Large intestine (tissue), 12 donors: ENCODE measurements at places on chromosomes 12 and 14. TPM values are rescaled to one million over a fixed set of nuclear protein-coding genes. Genes with fewer than 3 reads are reported as not detected.

DNA sequence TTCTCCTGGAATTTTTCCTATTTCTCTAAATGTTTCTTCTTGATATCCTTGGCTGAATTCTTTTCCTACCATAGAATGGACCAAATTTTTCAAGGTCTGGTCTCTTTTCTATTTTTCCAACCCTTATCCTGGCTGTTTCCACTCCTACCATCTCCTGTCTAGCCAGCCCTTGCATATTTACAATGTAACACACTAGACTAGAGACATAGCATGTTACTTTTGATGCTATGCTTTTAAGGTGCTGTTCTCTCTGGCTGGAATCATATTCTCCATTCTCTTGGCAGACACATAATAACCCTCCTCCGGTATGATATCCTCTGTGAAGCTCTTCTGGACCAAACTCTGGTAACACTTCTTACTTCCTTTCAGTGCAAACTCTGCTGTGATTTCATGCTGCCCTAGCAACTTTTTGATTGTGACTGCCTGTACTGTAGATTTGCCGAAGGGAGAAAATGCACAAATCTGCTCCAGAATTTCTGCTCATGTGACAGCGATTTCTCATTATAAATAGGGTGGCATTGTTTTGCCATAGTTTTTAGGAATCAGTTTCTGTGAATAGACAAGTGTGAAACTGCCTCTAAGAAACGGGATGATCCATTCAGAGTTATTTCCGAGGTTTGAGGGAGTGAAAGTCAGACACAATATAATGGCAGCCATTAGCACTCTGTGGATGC lies 284.4 kb downstream of the MDGA2 start:
- DNase-seq = no peak

The PZP gene
- polyA plus RNA-seq = 0.24 TPM

The B4GALNT3 gene
- polyA plus RNA-seq = 5.9 TPM

GRCh38 chr12:42468921-42469320 lies 120.6 kb downstream of the PRICKLE1 start:
- DNase-seq = no peak

The GRIP1 gene
- polyA plus RNA-seq = 6.7 TPM

DNA sequence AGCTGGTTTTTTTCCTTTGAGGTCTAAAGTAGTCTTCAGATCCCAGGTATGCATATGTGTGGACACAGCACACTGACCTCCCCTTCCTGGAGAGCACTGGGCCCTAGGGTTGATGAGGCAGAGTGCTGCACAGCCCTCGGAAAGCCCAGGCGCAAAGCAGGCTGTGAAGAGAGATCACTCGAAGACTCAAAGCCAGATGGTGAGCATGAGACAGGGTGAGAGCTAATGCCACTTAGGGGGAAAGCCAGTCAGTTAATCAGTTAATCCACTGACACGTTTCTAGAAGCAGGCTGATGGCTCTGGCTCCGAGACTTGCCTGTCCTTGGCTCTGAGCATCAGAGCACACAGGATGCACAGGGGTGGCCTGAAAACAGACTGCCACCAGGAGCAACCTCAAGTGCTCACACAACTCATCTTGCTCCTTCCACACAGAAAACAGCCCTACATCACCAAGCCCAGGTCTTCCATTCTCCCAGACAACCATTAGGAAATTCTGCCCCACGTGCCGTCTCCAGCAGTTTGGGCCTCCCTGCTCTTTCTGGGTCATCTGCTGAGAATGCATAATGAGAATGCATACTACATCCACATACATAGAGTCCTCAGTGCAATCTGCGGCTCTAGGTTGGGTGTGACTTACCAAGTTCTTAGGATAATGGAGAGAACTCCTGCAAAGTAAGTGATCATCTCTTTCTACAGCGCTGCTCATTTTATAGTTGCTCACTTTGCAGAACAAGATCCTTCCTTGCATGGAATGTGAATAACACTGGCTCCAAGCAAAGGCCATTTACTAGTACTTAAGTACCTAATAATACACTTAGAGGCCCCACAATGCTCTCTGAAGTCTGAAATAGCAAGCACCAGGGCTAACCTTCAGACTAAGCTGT lies 12.0 kb downstream of the AQP6 start:
- DNase-seq = no peak

GRCh38 chr14:90408713-90409112 lies 11.9 kb downstream of the CALM1 start:
- DNase-seq = no peak
